Activated CD4-positive, alpha-beta T cell treated with anti-CD3 and anti-CD28 coated beads for 36 hours (primary cell): ENCODE measurements at places on chromosomes 5 and 9. TPM values are rescaled to one million over a fixed set of nuclear protein-coding genes. Genes with fewer than 3 reads are reported as not detected.

DNA sequence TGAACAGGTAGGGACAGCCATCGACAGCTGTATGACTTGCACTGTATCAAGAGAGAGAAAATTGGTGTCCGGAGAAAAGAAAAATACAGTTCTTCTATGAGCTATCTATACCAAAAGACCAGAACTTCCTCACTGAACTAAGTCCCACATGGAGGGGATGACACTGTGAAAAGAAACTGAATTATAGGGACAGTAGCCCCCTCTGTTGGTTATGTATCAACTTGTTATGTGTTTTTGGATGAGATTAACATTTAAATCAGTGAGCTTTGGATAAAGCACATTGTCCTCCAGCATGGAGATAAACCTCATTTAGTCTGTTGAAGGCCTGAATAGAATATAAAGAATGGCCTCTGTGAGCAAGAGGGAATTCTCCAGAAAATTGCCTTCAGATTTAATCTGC is 176.6 kb upstream of the SH3GL2 start:
- DNase-seq, result no peak

- no peak for DNase-seq
These were observed 1005.0 kb upstream of the DMAC1 start for GRCh38 chr9:8804613-8805012.

DNA sequence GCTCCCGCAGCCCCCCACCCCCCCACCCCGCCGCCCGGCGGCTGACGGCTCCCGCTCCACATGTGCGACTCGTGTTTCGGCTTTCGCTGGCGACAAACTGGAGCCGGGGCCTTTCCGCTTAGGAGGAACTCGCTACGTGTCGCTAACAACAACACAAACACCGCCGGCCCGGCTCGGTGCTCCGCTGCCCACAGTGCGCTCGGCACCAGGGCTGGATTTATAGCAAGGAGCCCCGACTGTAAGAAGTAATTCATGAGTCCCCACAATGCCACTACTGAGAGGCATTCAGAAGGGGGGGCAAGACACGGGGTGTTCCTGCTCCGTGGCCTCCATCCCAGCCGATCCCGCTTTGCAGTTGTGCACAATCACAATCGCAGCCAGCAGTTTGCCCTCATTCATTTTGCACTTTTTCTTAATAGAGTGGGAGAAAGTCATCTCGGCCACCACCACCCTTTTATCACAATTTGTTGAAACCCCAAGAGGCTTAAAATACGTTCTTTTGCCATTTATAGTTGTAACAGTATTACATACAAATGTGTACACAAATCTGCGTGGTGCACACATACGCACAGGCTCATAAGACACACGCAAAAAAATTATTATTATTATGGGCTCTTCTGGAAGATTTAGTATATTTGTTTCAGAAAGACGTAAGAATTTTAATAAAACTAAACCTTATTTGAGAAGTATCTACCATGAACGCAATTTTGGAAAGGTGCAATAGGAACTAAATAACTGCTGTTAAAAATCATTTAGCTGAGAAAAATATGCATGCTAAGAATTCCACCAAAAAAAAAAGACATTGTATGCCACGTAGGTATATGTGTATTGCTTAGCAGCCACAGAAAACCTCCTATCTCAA is 48.1 kb downstream of the EBF1 start:
- DNase-seq, result peak; percentile 43

DNA sequence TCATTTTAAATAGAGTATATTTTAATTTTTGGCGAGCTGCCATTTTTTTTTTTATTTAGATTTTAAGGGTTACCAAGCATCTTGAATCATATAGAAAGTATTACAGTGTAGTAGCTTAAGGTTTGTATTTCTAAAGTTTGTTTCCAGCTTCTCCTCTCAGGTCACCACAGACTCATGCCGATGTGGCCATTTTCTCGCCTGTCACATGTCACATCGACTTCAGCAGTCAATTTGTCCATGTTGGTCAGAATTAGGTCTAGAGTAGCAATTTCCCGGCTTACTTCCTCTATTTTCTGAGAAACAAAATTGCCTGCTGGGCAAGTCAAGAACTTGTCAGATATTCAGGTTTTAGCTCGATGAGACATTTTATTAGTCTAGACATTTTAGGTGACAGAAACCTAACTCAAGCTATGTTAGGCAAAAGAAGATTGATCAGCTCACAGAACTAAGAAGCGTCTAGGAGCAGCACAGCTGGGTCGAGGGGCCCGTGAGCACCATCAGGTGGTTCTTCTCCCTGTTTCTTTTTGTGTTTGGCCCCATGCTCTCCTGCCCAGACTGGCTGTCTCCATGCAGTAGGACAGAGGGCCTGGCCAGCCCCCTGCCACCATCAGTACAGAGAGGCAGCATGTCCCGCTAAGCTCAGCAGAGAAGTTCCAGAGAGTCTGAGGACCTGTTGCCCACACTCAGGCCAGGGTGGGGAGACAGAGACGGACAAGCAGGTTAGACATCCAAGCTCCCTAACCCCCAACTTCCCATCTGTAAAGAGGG is 48.4 kb upstream of the AFAP1L1 start:
- DNase-seq, result no peak

DNA sequence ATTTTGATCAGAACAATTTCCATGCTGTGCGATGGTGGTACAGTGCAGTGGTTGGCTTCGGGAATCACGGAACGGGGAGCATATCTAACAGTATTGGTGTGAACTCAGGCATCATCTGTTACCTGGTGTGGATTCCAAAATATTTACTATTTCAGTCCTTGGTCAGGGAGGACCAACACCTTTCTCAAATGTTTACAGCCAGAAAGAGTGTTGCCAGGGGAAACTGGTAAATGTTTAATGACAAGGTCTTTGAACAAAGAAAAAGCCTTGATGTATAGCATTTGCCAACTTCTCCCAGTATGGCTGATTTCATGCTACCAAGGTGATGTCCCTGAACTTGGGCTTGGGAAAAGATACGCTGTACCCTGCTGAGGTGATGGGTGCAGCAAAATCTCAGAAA is 145.6 kb upstream of the POC5 start:
- DNase-seq, result no peak

GRCh38 chr5:177477701-177478477 is 4.5 kb upstream of the DBN1 start:
- DNase-seq, result no peak

GRCh38 chr5:164869325-164869724 is 1363.9 kb downstream of the MAT2B start:
- no peak for DNase-seq

- no peak for DNase-seq
These were observed 42.2 kb downstream of the ERP44 start for GRCh38 chr9:100056561-100056960.

GRCh38 chr9:126607086-126607485 is 6.6 kb upstream of the LMX1B start:
- DNase-seq, result no peak

- no peak for DNase-seq
These were observed 493.4 kb upstream of the TUSC1 start for GRCh38 chr9:26171691-26172090.

DNA sequence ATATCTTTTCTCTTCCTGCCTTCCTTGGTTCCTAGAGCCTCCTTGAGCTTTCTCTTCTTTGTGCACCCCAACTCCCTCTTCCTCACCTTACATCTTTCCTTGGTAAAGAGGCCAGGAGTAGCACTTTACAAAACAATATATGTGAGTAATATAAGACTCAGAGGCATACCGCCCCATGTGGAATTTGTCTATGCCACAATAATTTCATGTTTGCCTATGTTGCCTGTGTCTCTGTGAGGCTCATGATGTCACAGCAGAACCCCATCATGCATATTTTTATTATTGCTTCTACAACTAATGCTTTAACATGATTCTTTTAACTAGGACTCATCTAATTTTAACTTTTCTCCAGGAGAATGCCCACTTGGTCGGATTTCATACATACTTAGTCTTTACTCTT is 15.0 kb upstream of the LVRN start:
- DNase-seq, result no peak

DNA sequence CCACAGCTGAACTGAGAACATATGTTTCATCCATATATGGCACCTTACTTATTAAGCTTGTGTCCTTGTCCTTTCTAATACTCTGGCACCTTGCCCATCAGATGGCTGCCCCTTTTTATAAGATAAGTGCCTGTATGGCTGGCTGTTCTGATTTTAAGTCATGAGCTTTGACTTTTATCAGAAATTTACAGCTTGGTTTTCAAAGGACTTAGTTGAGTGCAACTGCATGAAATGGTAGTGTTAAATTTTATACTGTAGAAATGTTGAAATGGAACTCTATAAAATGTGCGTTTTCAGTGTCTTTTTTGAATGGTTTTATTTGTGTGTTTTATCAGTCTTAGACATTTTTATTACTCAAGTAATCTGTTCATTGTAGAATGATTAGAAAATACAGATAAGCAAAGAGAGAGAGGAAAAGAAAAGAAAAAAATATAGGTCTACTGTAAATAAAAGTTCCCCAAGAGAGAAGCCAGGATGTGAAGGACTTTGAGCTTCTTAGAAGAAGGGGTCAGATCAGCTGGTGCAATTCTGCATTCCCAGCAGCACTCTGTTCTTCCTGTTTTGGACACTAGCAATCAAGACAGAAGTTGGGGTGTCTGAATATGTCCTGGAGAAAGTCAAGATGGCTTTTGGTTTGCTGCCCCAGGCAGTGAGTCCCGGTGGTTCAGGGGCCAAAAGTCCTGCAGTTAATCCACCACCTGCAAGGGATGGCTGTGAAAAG is 38.9 kb downstream of the ARHGAP26 start:
- no peak for DNase-seq

Gene CDKN2A
- total RNA-seq, result 0.86 TPM

Gene ITGA2
- 0.61 TPM for total RNA-seq

Gene IL9
- 47.9 TPM for total RNA-seq

Gene LHX3
- not detected for total RNA-seq

Gene COL15A1
- not detected for total RNA-seq

Gene ZBED3
- total RNA-seq, result 2.2 TPM

Gene MSX2
- not detected for total RNA-seq

Gene KCNMB1
- not detected for total RNA-seq

Gene PCDHGB6
- total RNA-seq, result not detected

Gene SLC34A3
- not detected for total RNA-seq

Gene PFN3
- total RNA-seq, result not detected

Gene LAMC3
- 0.40 TPM for total RNA-seq

Gene RNF44
- total RNA-seq, result 61.6 TPM
